Stimulated activated memory B cell treated with anti-CD40 and anti-IgM and Interleukin-4, amounts not matched to agents 10 μg/mL and 1 μg/mL and 100 μg/mL, for 72 hours (primary cell): ENCODE measurements at places on chromosomes 3 and 15.

DNA sequence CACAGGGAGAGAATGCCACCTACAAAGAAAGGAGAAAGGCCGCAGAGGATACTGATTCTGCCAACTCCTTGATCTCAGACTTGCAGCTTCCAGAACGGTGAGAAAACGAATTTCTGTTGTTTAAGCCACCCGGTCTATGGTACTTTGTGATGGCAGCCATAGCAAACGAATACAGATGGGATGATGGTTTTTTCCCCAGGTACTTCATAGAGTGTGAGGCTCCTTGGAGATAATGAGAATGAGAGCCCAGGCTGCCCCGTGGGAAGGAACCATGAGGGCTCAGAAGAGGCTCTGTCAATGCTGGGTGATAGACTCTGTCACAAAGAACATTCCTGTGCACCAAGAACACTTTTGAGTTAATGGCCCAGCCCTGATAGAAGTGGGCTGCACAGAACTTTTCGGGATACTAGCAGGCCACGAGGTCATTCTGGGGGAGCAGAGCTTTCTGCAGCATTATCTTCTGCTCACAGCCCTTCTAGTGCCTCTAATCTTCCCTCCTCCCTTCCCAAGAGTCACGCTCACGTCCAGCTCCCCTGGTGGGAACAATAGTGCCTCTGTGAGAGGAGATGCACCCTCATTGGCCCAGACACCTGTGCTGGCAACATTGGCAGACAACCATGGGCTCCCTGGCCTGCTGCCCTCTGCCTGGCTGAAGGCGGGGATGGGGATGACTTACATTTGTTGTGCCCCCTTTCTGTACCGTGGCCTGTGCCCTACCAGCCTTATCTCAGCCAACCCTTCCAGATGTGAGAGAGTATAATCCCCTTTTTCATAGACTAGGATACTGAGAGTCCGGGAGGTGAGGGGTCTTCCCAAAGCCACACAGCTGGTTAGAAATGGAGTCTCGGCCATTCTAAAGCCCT is 5.2 kb upstream of the RLBP1 start:
- no peak for ATAC-seq

GRCh38 chr15:41982133-41982930 is 10.0 kb upstream of the EHD4 start:
- ATAC-seq, result no peak

DNA sequence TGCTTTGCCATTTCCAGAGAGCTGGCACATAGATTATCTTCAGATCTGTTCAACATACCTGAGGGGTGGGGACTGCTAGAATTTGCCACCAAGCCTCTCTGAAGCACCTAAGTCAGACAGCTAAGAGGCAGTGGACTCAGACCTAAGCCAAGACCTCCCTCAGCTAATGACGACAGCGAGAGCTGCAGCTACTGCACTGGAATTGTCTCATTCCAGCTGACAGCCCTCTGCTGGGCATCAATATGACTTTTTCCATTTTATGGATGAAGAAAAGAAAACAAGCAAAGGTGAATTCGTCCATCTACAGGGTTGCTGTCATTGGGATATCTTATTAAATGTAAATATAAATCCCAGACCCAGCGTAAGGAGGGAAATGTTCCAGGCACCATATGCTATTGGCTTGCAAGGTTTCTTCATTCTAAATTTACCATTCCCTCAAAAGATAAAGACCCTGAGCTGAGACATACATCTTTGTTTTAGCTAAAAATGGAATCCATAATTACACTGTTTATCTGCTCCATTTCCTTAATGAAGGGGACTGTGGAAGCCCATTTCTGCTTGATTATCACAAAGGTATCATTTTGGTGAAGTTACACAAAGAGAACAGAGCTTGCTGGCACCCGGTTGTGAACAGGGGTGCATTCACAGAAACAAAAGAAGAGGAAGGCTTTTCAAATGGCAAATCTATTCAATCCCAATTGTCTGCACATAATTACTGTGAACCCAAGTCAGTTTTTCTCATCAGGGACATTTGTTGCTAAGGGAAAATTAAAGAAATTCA is 85.5 kb upstream of the LRTM1 start:
- ATAC-seq, result no peak

GRCh38 chr15:42992626-42993025 is 72.0 kb upstream of the TTBK2 start:
- ATAC-seq, result no peak

- ATAC-seq, result no peak
Observed at GRCh38 chr3:80006315-80006714, 238.5 kb upstream of the ROBO1 start.

DNA sequence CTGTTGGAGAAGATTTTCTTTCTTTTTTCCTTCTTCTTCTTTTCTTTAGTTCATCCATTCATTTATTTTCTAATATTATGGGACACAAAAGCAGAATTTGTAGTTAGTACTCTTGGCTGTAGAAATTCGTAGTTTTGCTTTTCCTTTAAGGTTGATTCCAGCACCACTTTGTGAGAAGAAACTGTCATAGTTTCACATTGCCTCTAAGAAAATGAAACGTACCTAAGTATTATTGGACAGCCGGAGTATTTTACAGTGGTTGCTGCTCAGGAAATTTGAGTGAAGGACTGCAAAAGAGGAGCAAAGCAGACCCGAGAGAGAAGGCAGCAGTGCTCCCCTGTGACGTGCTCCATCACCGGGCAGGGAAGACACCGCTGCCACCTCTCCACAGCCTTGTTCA is 48.1 kb downstream of the PLCL2 start:
- no peak for ATAC-seq

DNA sequence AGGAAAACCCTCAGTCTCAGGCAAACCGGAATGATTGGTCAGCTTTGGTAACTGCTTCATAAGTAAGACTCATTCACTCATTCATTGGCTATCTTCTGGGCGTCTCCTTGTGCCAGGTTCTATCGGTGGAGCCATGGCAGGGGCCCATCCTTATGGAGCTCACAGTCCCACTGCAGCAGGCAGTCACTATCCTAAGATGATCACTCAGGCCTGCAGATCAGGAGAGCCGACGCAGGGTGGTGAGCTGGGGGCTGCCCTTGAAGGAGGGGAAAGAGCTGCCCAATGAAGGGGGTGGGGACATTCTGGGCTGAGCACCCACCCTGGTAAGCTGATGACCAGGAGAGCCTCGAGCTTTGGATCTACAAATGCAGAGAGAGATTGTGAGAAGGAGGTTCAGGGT is 20.5 kb upstream of the FGD5 start:
- ATAC-seq, result no peak

DNA sequence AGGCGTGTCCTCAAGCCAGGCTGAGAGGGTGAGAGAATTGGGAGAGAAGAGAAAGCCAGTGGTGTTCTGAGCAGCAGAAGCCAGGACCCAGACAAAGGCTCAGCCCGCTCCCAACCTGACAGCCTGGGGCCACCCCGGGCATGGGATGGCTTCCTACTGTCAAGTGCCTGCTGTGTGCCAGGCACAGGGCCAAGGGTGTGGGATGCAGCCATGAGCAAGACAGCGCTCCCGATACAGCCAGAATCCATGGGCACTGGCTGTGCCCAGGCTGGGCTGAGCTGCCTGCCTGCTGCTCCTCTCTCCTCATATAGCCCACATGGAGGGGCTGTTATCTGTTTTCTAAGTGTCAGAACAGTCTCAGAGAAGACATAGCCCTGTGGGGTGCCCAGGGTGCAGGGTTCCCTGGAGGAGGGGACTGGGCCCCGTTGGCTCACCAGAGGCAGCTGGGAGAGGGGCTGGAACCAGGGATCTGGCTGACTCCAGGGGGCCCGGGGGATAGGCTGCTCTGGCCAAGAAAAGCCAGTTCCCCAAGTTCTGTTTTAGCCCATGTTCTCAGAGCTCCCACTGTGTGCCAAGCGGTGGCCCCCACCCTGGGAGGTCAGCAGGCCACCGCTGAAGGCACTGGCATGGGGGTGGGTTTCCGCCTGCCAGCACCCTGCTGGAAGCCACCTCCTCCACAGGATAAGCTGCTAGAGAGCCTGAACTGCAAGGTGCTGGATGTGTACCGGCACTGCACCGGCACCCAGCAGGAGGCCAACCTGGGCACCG is 39.0 kb downstream of the CFAP100 start:
- no peak for ATAC-seq

GRCh38 chr3:25037049-25037547 is 391.0 kb upstream of the RARB start:
- ATAC-seq, result no peak

DNA sequence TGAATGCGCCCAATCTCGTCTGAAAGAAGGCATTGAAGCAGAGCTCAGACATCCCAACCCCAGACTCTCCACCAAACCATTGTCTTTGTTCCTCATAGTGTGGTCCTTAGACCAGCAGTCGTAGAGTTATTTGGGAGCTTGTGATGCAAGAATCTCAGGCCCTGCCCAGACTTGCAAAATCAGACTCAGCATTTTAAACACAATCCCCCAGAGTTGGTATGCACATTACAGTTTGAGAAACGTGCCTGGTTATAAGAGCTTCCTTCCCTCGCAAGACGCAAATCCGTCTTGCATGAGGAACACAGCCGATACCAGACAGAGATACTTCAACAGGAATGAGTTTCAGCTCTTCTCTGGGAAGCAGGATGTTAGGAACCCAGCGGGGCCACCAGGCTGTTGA is 38.9 kb upstream of the IREB2 start:
- ATAC-seq, result no peak

DNA sequence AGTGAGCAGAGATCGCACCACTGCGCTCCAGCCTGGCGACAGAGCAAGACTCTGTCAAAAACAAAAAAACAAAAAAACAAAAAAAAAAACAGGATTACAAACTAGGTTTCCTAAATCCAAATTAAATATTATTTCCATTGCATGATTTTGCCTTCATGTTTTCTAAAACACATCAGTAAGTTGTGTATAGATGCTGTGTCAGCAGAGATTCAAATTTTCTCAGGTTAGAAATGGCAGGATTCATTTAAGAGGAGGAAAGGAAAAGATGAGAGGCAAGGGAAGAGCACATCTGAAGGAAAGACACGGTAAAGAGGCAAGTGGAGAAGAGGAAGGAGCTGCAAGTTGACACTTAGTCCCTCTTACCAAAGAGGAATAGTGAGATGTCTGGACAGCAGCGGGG is 51.8 kb upstream of the PPARG start:
- ATAC-seq, result no peak

DNA sequence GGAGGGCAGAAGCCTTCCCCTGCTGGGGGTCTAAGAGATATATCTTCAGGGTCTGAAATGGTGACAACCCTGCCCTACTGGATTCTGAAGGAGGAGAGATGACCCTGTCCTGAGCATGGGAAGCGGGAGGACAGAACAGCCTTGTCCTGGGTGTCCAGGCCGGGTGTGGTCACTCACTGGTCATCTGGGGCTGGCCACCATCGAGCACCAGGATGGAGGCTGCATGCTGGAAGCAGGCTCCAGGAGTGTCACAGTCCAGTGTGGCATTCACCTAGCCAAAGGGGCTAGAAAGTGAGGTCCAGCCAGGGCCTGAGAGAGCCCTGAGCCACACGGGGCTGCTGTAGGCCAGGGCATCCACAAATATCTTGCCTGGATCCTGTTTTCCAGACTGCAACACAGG is 5.2 kb downstream of the CDHR4 start:
- ATAC-seq, result no peak
